Mucosa of gallbladder (tissue), 1 donor: ENCODE measurements at places on chromosomes 2 and 18. TPM values are rescaled to one million over a fixed set of nuclear protein-coding genes. Genes with fewer than 3 reads are reported as not detected.

Gene CCBE1
- total RNA-seq = 0.75 TPM

Gene TEKT4
- total RNA-seq = 0.14 TPM

Gene CPO
- total RNA-seq = 0.23 TPM

Gene ZNG1B
- 29.5 TPM for total RNA-seq

Gene TACR1
- total RNA-seq = 0.83 TPM

Gene CD302
- total RNA-seq = 34.6 TPM

Gene SLC16A14
- 8.8 TPM for total RNA-seq

Gene DNAJC5G
- not detected for total RNA-seq

Gene ZNF385B
- 3.2 TPM for total RNA-seq

Gene IL36RN
- total RNA-seq = not detected

Gene MC2R
- not detected for total RNA-seq

Gene TP53I3
- total RNA-seq = 35.2 TPM

Gene SLC4A5
- total RNA-seq = 4.7 TPM

Gene SCN7A
- 9.6 TPM for total RNA-seq

Gene NFU1
- 37.6 TPM for total RNA-seq

Gene ZC3H6
- total RNA-seq = 11.3 TPM

Gene CIB4
- not detected for total RNA-seq

Gene MYL12B
- total RNA-seq = 342 TPM

Gene NPHP1
- total RNA-seq = 8.6 TPM

Gene DUSP2
- 11.3 TPM for total RNA-seq

Gene ALPP
- not detected for total RNA-seq

Gene TTC31
- total RNA-seq = 41.0 TPM

Gene SCTR
- total RNA-seq = 0.92 TPM

Gene ZNF521
- 14.6 TPM for total RNA-seq

Gene CCDC148
- total RNA-seq = 3.1 TPM

Gene STPG4
- total RNA-seq = 0.20 TPM

Gene NABP1
- total RNA-seq = 17.4 TPM

Gene FBLN7
- 2.9 TPM for total RNA-seq

Gene CRACDL
- total RNA-seq = 18.4 TPM

Gene FAM228B
- total RNA-seq = 23.2 TPM

Gene CREG2
- total RNA-seq = 0.26 TPM

Gene PRSS56
- not detected for total RNA-seq

Gene RESP18
- total RNA-seq = not detected

Gene KCNG2
- total RNA-seq = not detected

Gene CHRNA1
- not detected for total RNA-seq

Gene DLX1
- 0.46 TPM for total RNA-seq

Gene SLC11A1
- 15.1 TPM for total RNA-seq

Gene OXER1
- total RNA-seq = 3.7 TPM

Gene RNF181
- 94.1 TPM for total RNA-seq

Gene GAREM2
- total RNA-seq = 4.9 TPM

Gene IL1F10
- total RNA-seq = not detected

Gene GKN1
- not detected for total RNA-seq

Gene TMEM17
- total RNA-seq = 3.3 TPM

Gene ANKRD44
- 40.6 TPM for total RNA-seq

Gene IMPACT
- 25.9 TPM for total RNA-seq

Gene SAG
- total RNA-seq = not detected

Gene NT5DC4
- 0.12 TPM for total RNA-seq

Gene PKDCC
- total RNA-seq = 128 TPM

Gene KCNJ13
- total RNA-seq = 3.0 TPM

Gene ECEL1
- 0.35 TPM for total RNA-seq

Gene NR4A2
- 11.9 TPM for total RNA-seq

Gene SULT1C3
- 0.23 TPM for total RNA-seq

Gene BOLL
- not detected for total RNA-seq

Gene GPR35
- 71.2 TPM for total RNA-seq

Gene GYPC
- total RNA-seq = 51.1 TPM

Gene SGO2
- total RNA-seq = 2.0 TPM

Gene NAT8
- total RNA-seq = 2.4 TPM
